ENCODE measurements at places on chromosomes 3 and 15.

- no peak for DNase-seq
These were observed 127.1 kb downstream of the SEMA6D start for GRCh38 chr15:47844437-47844836.

- no peak for DNase-seq
These were observed 28.8 kb upstream of the TMEM115 start for GRCh38 chr3:50388016-50388719.

GRCh38 chr15:52018244-52018643 lies 775 bp upstream of the MAPK6 start:
- DNase-seq: no peak

- no peak for DNase-seq
These were observed 36.3 kb downstream of the NGRN start for GRCh38 chr15:90301707-90302300.

DNA sequence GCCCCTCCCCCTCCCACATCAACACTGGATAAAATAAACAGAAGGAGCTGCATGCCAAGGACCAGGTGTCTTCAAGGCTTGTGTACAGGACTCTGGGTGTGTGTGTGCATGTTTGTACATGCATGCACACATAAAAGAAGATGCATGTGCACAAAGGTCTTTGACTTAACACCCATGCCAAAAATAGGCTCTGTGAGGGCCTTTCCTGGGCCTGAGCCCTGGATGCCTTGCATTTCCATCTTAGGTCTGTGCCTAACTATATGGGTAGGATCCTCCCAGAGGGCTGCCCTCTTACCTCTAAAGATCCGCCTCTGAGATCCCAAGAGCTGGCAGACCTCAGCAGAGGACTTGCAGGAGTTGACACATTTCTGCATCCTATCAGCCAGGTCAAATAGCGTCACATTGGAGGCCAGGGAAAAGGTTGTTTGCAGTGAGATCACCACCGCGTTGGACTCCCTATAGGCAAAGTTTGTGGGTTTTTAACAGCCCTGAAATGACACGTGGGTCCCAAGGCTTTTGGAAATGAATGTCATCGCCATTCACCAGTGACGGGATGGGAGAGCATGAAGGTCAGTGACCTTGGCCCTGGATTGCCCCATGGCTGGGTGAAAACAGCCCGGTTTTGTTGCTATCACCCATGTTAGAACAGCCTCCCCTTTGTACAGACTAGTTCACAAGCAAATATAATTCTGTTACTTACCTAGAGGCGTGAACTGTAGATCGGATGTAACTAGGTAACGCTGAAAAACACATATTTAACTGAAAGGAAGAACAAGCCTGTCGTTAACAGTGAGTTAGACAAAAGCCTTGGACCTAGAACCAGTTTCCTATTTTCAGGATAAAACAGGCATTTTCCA lies 54.0 kb downstream of the HEG1 start:
- no peak for DNase-seq

GRCh38 chr3:160125258-160125657 lies 100.0 kb upstream of the C3orf80 start:
- DNase-seq: no peak

- no peak for DNase-seq
These were observed 23.7 kb upstream of the FURIN start for GRCh38 chr15:90844696-90845095.

DNA sequence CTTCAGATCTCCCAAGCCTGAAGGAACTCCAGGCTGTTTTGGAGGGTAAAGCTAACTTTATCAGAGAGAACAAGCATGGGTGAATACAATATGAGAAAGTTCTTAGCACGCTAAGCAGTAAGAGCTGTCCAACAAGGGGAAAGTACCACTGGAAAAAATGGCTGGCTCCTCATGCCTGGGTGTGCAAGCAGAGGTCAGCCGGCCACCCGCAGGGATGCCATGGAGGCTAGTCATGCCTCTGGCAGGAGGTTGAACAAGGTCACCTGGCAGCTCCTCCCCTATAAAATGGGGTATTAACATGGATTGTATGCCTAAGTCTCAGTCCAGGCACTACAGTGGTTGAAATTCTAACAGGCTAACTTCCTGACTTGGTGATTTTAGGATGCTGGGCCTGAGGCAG lies 75.4 kb upstream of the SLC6A1 start:
- DNase-seq: no peak

DNA sequence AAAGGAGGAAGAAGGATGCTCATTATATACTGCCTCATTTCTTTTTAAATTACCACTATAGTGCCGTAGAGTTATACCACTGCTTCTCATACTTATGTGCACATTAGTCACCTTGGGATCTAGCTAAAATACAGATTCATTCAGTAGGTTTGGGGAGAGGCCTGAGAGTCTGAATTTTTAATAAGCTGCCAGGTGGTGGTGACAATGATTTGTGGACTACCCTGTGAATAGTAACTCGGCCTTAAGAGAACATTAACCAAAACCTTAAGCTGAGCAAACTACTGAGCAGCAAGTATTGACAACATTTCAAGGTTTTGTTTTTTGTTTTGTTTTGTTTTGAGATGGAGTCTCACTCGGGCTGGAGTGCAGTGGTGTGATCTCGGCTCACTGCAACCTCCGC lies 19.8 kb downstream of the UBA5 start:
- DNase-seq: no peak
